ENCODE measurements at places on chromosomes 16 and 17.

DNA sequence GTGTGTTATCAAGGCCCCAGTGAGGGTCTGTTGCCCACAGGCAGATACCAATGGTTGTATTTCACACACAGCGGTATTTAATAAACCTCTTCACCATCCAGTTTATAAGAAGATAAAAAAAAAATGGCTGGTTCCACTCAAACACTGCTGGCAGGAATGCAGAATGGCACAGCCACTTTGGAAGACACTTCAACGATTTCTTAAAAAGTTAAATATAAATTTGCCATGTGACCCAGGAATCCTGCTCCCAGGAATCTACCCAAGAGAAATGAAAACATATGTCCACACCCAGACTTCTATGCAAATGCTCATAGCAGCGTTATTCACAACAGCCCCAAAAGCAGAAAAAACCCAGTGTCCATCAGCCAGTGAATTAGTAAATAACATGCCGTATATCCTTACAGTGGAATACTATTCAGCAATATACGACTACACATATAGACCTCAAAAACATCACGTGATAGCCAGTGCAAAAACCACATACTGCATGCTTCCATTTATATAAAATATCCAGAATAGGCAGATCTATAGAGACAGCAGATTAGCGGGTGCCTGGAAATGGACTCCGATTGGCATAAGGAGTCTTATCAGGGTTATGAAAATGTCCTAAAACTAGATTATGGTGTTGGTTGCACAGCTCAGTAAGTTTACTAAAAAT lies 38.7 kb downstream of the XYLT1 start:
- no peak for DNase-seq

- DNase-seq = no peak
Measured at GRCh38 chr17:45734598-45734997, 49.5 kb upstream of the CRHR1 start.

DNA sequence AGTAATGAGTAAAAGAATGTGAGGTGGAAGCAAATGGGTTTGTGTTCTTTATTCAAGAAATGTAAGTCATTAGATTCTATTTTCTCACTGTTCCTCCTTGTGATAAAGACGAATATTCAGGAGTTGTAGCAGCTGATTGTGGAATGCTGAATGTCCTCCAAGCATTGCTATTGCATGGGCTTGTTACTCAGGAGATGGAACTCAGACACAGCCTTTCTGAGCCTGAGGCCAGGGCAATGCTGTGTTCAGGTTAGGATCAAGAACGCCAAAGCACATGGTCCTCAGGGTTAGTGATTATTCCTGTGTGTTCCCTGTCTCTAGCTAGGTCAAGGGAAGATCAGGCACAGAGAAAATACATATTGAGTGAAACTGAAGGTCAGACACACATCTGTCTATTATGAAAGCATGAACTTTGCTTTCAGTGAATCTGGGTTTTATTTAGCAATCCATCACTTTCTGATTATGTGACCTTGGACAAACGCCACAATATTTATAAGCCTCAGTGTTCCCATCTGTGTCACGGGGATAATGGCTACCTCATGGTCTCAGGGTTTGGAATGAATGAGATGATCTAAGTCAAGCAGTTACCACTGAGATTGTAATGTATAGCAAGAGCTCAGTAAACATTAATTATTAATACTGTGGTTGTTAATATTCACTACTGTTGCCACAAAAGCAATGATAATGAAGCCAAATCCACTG lies 426.8 kb upstream of the DYNLRB2 start:
- no peak for DNase-seq

GRCh38 chr16:29813644-29814562 lies 1.9 kb downstream of the PRRT2 start:
- no peak for DNase-seq

GRCh38 chr17:61010661-61011170 lies 333.1 kb downstream of the BCAS3 start:
- no peak for DNase-seq

- no peak for DNase-seq
Measured at GRCh38 chr17:56752263-56752836, 81.4 kb downstream of the C17orf67 start.

DNA sequence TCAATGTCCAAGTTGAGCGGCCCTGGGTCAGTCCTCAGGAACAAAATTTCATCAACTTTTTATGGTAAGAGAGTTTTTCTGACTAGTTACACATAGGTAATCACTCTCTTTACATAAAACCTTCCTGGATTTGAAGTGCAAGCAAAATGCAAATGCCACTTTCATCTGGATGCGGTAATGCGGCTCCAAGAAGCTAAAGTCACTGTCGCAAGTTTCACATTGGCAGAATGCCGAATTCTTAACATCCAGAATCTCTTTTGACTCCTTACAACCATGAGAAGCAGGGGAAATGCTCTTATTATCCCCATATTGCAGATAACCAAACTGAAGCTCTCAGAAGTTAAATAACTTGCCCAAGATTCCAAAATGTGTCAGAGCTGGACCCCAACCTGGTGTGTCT lies 30.0 kb downstream of the MRPS23 start:
- DNase-seq = no peak

DNA sequence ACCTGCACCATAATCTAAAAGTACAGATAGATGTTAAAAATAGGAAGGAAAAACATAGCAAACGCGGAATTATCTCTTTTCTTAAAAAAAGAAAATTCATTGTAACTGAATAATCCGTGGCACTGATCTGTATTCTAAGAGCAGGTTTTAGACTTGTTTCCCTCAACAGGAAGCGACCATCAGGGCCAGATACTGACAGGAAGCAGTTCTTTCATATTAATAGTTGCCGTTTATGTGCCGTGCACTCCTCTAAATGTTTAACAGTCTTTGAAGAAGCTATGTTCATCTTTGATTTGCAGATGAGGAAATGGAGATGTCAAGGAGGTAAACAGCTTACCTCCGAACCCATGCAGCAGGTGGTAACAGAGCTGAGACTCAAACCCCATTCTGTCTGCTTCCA lies 23.6 kb downstream of the DYNLRB2 start:
- no peak for DNase-seq

DNA sequence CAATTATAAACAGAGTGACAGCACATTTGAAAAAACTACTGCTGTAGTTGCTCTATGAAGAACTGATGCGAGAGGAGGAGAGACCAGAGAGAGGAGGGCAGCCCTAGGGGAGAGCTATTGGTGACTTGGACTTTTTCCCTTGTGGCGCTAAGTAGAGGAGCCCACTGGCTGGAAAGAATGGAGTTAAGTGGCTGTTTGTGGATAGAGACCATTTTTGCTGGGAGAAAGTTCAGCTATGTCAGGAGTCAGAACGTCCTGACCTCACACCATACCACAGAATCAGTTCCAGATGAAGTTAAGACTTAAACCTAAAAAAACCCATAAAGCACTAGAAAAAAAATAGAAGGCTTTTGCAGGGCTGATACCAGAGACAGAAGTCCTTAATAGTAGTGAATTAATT lies 2.0 kb downstream of the POLR2A start:
- no peak for DNase-seq
